ENCODE measurements at places on chromosomes 11 and 22. TPM values are rescaled to one million over a fixed set of nuclear protein-coding genes. Genes with fewer than 3 reads are reported as not detected.

Gene TUBA8
- total RNA-seq = 1.1 TPM

- no peak overlapping the region for H3K27ac ChIP-seq
- DNase-seq = no peak
- no peaks in the 10 kb centered on the region for H3K4me1 ChIP-seq
These were observed 32.9 kb downstream of the OR52E1 start for GRCh38 chr11:5102246-5102645.

DNA sequence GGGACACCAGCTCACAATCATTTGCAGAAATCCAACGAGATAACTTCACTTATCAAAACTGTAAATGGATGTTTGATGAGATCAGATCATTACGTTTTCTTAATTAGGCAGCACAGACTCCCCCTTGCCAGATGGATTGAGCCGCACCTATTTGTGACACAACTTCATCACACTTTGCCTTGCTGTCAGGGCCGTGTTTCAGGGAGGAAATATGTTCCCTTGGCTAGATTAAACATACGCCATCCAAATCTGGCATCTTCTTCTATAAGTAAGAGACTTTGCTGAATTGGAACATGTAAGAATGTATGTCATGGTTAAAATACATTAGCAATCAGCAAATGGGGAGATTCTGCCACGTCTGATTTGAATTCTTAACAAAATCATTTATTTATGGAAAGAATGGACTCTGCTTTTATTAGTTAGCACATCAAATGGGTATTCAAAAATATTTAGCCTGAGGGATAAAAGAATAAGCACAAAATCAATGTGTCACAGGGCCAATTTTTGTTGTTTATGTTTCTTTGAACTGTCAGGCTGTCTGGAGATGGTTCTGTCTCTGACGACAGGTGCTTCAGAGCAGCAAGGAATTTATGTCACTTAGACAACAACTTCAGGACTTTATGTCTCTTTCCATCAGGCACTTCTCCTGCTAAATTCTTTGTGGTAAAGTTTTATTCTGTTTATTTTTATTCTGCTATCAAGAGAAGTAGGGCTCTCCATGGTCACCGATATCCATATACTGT is 326.1 kb upstream of the NCAM1 start:
- H3K4me3 ChIP-seq = no peak overlapping the region
- H3K27me3 ChIP-seq = peaks cover 4% of the 10 kb centered on the region
- H3K36me3 ChIP-seq = no peaks in the 10 kb centered on the region

GRCh38 chr11:114482114-114482513 is 42.8 kb downstream of the REXO2 start:
- H3K27ac ChIP-seq = no peak overlapping the region
- no peaks in the 10 kb centered on the region for H3K4me1 ChIP-seq
- H3K4me3 ChIP-seq = no peak overlapping the region
- no peaks in the 10 kb centered on the region for H3K27me3 ChIP-seq
- DNase-seq = peak; percentile 12
- H3K36me3 ChIP-seq = no peaks in the 10 kb centered on the region

DNA sequence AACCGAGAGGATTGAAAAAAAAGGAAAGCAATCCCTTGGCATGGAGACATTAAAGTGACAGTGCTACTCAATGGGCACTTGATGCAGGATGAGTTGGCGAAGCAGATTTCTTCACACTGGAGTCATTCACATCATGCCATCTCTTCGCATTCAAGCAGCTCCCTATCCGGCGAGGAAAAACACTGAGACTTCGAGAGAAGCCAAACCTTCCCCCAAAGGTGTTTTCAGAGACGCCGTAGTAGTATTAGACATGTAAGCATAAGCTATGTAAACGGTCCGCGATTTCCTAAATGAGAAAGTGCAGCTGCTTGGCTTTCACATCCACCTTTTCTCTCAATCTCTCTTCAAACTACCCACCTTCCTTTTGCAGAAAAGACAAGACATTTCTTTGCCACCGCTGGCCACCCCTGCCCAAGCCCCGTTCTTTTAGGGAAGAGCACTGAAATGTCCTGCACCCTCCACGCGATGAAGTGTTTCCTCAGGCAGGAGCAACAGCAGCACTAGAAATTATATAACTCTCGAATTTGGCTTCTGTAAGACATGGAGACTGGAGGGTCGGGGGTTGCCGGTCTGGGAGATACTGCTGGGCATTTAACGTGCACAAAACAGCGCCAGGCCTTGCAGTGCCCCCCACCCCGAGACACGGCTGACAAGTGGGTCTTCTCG is at the start of gene DLG2:
Gene DLG2 (minus strand): TSS at position 13 of the 666 bp plus-strand sequence.
- no peaks in the 10 kb centered on the region for H3K36me3 ChIP-seq
- DNase-seq = peak; percentile 46
- H3K27ac ChIP-seq = peak within 1 kb of the TSS; percentile 74
